Activated naive CD4-positive, alpha-beta T cell treated with anti-CD3 and anti-CD28 coated beads, Interleukin-2, amount 50 U/mL, for 72 hours (primary cell): ENCODE measurements at places on chromosomes 4 and X.

DNA sequence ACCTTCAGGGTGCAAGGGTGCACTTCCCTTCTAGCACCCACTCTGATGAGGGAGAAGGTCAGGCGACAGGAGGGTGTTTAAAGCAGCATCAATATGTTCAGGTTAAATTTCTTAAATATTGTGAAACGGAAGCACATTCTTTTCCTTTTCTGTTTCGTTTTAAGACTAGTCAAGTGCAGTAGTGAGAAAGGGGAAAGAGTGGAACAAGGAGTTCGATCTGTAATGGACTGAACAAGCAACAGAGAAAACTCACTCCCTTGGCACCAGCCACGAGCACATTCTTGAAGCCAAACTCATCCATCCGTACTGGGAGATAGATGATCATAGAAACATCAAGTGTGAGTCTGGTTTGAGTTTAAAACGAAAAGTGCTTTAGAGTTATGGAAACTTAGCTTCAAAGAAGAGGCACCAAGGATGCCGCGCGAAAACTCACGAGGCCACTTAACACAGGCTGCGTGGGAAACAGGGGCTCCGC is 815 bp downstream of the FAM53A start:
- DNase-seq = no peak

DNA sequence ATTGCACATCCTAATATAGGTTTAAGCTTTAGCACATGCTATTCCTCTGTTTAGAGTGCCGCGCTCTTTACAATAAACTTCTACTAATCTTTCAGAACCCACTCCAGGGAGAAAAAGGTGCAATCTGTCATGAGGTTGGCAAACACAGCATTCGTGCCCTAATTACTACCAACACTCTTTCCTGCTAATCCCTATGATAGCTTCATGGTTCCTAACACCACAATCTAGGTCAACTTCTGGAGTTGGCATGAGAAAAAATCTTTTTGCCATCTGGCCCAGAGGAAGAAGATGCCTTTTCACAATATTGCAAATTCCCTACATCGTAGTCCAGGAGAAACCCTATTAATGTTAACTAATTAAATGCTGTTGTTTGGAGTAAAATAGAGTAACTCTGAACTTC is 39.6 kb downstream of the TMA16 start:
- no peak for DNase-seq

GRCh38 chr4:147247579-147247978 is 233.3 kb upstream of the EDNRA start:
- no peak for DNase-seq

- no peak for DNase-seq
Measured at GRCh38 chrX:97367125-97367524, 483.4 kb downstream of the RPA4 start.

GRCh38 chr4:127856813-127857447 is 23.8 kb upstream of the PLK4 start:
- DNase-seq = no peak

GRCh38 chr4:151540728-151541388 is 131.9 kb downstream of the FHIP1A start:
- DNase-seq = no peak

DNA sequence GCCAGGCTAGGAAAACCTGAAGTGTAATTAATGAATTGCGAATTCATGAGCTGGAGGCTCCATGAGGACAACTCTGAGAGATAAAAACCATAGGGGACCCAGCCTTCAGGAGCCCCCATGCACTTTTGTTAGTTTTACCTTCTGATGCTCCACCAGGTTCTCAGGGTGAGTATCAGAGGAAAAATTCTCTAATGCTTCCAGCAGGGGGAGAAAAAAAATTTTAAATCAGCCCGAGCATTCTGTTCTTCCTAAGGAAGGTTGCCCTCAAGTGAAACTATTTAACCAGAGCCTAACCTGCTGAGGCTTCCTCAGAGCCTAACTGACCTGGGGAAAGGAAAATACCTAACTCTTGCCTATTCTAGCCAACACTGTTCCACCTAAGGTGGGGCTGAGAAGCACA is 552.6 kb downstream of the PPARGC1A start:
- no peak for DNase-seq

GRCh38 chr4:100248476-100248875 is 58.2 kb upstream of the DDIT4L start:
- no peak for DNase-seq

DNA sequence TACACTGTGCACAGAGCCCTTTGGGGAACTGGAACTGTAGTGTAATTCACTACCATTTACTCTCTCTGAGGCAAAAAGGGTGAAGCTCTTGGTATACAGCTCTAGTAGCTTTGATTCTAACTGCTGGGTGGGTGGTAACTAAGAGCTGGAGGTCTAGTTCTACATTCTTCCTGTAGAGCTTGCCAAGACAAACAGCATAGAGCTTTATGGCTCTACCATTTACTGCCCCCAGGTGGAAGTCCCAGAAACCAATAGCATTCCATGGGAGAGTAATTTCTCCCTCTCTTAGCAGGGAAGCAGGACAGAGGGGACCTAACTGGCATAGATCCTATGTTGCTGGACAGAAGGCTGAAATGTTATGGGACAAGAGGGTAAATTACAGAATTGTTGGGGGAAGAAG is 26.7 kb downstream of the HDAC8 start:
- DNase-seq = no peak
